Stimulated activated CD4-positive, alpha-beta T cell treated with anti-CD3 and anti-CD28 coated beads, Interleukin-15, amount 100 ng/mL, for 1 hour (primary cell): ENCODE measurements at places on chromosomes 6 and 20.

- DNase-seq: no peak
Measured at GRCh38 chr20:18380908-18381529, 85.8 kb downstream of the DZANK1 start.

GRCh38 chr6:105137388-105137787 is 42.4 kb downstream of the POPDC3 start:
- no peak for DNase-seq

GRCh38 chr20:53547664-53548239 is 45.9 kb downstream of the ZNF217 start:
- DNase-seq: no peak

DNA sequence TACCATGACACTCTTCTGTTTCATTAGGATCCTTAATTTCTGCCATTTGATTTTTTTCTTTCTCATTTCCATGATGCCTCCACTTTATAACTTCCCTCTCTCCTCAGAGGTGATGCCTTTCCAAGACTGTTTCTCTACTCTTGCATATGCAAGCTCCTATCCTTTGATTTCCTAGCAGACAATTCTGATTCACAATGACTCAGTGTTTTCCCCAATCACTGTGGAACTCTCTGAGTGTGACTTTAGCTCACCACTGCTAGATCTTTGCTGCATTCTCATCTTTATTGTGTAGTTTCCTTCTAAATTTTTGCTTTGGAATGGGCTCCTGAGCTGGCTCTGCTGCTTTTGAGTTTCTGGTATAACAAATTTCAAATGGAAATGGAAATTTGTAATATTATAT is 184.9 kb downstream of the TINAG start:
- DNase-seq: no peak

DNA sequence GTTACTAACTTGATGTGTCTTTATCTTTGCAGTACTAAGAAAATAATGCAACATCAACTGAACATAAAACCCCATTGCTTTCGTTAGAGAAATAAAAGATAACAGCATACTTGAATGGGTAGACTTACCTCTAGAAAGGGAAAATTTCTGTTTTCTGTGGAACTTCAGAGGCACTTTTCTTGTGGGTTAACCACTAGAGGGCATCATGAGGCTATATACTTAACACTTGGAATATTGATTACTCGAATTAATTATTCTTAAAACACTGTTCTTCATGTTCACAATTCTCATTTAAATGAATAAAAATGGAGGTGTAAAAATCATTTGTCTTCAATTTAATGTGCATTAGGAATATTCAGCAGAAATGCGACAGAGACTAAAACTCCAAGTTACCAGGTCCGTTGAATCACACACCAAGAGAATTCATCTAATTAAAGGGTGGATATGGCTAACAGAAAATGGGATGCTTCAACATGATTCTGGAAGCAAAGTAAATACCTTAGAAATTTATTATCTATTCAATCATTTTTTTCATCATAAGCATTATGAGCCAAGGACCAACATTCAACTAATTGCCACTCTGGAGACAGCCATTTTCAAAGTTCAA is 330.8 kb upstream of the PREP start:
- no peak for DNase-seq
